ENCODE measurements at places on chromosomes 3 and 15.

GRCh38 chr3:142945023-142945422 is 18.5 kb downstream of the PAQR9 start:
- no peak for DNase-seq

DNA sequence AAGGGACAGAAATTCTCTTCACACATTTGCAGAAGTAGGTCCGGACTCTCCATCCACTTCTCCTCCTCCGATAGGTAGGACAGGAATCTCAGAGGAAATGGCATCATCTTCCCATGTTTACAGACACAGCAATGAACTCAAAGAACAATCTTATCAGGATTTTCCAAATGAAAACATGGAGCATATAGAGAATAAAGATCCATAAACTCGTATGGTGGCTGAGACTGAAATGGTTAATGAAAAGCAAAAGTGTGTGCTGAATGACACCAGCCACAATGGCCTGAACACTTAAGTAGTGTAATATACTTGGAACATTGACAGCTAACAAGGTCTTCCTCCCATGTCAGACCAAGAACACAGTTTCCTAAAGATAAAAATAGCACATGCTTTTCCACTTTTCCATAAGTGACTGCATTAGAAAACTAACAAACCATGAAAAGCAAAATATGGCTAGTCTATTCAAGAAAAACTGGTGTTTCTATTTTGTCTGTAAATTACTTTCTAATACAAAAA is 5.8 kb downstream of the CCRL2 start:
- DNase-seq = no peak

- no peak for DNase-seq
Observed at GRCh38 chr15:84883466-84883865, 996 bp upstream of the SLC28A1 start.

- DNase-seq = no peak
Observed at GRCh38 chr3:144332868-144333267, 361.2 kb downstream of the DIPK2A start.

DNA sequence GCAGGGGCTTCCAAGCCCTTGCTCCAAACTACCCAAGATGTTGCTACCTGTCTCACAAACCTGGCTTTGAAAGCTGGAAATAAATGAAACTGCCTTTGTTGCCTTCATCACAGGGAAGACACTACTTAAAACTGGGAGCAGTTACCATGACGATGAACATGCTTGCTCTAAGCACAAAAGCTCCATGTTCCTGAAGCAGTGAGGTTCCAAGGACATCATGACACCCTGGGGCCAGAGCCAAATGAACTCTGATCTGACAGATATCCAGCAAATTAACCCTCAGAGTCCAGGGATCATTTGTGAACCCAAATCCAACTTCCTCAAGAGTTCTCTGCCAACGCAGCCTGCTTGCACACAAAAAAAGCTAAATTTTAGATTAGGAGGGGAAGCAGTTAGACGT is 10.7 kb downstream of the TRAIP start:
- no peak for DNase-seq

- no peak for DNase-seq
Observed at GRCh38 chr3:170487031-170487430, 68.4 kb downstream of the CLDN11 start.

DNA sequence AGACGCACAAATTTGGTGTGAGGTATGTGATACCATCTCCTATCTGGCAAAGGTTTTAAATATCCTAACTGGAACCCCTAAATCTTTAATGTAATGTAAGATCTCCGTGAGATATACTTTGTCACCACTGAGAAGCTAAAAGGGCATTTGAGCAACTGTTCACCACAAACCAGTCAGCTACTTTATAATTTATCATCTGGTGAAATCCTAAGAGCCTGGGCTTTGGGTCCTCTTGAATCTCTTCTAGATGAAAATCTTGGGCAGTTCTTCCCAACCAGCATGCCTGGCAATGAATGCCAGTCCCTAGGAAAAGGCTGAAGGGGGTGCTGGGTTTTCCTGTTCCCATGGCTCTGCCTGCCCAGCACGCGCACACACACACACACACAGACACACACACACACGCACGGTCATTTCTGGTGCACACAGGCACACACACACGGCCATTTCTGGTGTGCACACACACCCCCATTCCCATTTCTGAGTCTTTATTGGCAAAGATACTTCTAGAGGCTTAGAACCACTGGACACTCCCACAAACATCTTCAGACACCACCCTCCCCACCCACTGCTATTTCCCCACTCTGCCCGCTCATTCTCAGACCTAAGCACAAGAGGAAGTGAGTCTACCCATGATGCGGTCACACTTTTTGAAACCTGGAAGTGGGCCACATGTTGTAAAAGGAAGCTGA is 72.6 kb downstream of the MYO1E start:
- DNase-seq = peak; percentile 65

GRCh38 chr15:67103432-67103831 is 38.0 kb downstream of the SMAD3 start:
- no peak for DNase-seq

DNA sequence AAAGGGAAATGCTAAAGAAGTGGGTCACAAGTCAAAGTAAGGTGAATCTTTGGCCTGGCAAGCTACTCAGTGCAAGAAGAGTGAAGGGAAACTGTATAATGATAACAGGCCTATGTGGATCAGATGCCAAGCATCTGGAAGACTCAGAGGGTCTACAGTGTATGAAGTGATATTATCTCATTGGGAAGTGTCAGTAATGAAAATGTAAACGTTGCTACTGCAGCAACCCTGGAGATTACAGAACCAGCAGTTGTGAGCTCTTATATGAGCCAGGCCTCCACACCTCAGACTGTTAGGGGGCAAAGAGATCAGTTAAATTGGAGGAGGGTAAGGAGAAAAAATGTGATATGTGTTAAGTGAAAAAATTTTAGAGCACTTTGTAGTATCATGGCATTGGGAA is 195.4 kb upstream of the DPH6 start:
- DNase-seq = no peak

DNA sequence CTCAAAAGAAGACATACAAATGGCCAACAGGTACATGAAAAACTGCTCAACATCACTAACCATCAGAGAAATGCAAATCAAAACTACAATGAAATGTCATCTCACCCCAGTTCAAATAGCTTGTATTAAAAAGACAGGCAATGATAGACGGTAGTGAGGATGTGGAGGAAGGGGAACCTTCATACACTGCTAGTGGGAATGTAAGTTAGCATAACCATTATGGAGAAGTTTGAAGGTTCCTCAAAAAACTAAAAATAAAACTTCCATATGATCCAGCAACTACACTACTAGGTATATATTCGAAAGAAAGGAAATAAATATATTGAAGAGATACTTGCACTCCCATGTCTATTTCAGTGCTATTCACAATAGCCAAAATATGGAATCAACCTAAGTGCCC is 62.8 kb upstream of the PPARG start:
- DNase-seq = no peak

- no peak for DNase-seq
Observed at GRCh38 chr3:122021811-122022401, at the start of gene ILDR1. ILDR1 (minus strand) TSS chr3:122022247; CDS start chr3:122022077, 170 bp downstream.

DNA sequence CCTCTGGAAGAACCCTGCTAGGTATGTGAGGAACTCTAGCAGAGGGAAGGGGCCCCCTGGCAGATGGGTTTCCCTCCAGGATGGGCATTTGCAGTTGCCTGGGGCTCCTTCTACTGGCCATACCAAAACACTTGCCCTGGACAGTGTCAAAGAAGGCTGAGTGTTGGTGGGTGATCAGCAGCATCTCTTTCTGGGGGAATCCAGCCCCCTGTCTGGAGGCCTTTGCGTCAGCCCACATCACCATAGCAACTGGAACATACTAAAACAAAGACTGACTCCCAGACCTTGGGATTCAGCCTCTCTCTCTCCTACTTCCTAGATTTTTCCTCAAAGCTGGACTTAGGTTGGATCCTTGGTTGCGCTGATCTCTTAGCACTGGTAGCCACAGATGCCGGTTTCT is 8.1 kb downstream of the CEMIP start:
- DNase-seq = no peak

DNA sequence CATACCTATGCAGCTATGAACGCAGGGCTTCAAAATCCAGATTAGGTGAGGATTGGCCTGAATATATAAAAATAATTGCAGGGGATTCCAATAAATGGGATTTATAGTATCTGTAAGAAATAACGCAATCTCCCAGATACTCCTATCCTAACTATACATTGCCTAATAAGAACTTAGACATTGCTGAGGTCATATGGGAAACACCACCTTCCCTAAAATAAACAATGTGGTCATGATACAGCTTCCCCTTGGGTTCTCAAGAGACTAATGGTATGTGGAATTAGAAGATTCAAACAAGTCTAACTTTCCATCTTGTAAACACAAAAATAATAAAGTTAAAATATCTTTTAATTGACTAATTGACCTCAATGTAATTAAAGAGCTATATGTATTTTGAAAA is 28.2 kb downstream of the UBE3A start:
- DNase-seq = no peak

- no peak for DNase-seq
Observed at GRCh38 chr15:57436166-57436565, 59.9 kb downstream of the CGNL1 start.

GRCh38 chr15:68368731-68369435 is 63.1 kb downstream of the ITGA11 start:
- no peak for DNase-seq

- no peak for DNase-seq
Observed at GRCh38 chr3:146889626-146890025, 284.5 kb upstream of the PLSCR5 start.

Data from stimulated activated naive CD8-positive, alpha-beta T cell treated with anti-CD3 and anti-CD28 coated beads, Interleukin-15, amount 100 ng/mL, for 72 hours (primary cell).